NCI-H1417 treated with DMSO at 0.1 percent for 48 hours (cell line): ENCODE measurements at places on chromosomes 7 and 10.

DNA sequence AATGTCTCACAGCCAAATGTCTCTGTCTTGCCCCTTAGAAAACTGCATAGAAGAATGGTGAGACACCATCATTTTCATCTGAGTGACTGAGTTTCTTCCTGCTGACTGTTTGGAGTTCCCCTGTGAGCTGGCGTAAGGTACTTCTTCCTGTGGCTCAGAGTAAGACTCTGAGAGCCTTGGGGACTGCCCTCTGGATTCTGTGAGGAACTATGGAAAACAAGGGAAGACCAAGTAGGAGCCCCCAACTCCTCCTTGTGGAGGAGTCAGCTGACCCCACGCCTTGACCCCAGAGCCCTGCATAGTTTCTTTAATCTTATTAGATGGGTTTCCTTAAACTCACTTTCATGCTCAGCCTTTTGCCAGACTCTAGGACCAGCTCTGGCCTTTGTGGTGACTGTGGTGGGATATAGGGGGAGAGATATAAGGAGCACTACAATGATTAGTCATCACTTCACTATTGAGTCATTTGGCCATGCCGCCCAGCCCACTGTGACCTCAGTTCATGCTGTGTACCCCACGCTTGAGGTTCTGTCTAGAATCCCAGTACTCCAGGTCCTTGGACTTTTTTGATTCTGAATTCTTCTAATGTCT, 51.8 kb upstream of the FAM133B start:
- DNase-seq: no peak

GRCh38 chr7:18345641-18346234, 149.8 kb upstream of the HDAC9 start:
- peak; percentile 40 for DNase-seq

DNA sequence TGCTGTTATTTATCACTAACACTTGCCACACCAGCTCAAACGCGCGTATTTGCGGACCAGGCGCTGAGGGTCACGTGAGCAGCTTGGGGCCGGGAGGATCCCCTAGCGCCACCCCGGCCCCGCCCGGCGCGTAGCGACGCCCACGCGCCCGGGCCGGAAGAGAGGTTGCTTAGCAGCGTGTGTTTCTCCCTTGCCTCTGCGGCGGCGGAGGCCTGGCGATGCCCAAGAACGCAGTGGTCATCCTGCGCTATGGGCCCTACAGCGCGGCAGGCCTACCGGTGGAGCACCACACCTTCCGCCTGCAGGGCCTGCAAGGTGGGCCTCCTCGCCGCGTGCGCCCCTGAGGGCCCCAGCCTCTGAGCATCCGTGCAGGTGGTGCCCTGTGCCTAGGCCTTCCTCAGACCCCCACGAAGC, at the start of gene C10orf53:
TSS of gene C10orf53 (plus strand) at position 172 of the 414 bp plus-strand sequence. CDS start at position 219, 47 bp downstream.
- no peak for DNase-seq

GRCh38 chr7:155798673-155799439, 13.4 kb downstream of the SHH start:
- DNase-seq: no peak

GRCh38 chr10:116741391-116742351, 695 bp downstream of the HSPA12A start:
- DNase-seq: no peak

- DNase-seq: no peak
Measured at GRCh38 chr7:157686285-157686894, 349.6 kb downstream of the DNAJB6 start.

DNA sequence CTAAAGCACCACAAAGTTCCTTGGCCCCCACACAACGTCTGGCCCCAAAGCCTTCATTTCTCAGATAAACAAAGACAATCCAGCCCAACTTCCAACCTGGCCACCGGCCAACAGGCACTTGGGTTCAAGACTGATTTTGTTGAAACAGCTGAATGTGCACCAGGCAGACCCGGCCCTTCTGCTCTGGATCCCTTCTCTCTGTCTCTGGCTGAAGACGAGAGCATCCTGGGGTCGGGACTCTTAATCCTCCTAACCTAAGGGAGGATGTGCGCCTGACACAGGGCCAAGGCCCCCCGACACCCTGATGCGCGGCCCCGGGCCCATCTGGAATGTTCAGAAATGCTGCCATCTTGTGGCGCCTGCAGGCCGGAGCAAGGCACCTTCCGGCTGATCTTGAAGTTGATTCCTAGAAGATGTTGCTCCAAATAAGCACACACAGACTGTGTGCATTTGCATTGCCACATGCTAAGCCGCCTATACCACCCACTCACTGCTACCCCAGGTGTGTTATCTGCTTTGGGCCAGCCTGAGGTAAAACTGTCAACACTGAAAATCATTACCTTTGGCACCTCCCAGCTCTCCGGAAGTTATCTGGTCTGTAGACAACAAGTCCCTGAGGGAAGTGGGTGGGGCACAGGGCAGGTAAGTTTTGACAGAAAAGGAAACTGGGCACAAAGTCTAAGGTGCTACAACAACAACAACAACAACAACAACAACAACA, 98.4 kb upstream of the HABP2 start:
- DNase-seq: no peak

GRCh38 chr10:77320971-77321471, 316.6 kb downstream of the KCNMA1 start:
- DNase-seq: no peak

GRCh38 chr10:69413221-69413865, 3.4 kb downstream of the TACR2 start:
- DNase-seq: no peak

DNA sequence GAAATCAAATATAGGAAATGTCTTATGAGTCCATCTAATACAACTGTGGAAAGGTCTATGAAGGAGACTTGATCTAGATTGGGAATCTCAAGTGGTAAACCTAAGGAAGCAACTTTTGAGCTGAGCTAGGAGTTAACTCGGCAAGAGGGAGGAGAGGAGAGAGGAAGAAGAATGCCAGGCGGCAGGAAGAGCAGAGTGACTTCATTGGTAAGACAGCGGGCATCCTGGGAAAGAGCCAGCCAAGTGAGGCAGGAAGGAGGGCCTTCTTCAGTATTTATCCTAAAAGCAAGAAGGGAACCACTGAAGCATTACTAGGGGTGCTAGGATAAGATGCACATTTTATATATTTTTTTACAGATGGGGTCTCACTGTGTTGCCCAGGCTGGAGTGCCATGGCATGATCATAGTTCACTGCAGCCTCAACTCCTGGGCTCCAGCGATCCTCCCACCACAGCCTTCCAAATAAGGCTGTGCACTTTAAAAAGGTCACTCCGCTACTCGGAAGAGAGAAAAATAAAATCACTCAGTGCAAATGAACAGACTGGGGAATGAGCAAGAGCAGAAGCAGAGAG, 2.0 kb downstream of the BCL7B start:
- no peak for DNase-seq

DNA sequence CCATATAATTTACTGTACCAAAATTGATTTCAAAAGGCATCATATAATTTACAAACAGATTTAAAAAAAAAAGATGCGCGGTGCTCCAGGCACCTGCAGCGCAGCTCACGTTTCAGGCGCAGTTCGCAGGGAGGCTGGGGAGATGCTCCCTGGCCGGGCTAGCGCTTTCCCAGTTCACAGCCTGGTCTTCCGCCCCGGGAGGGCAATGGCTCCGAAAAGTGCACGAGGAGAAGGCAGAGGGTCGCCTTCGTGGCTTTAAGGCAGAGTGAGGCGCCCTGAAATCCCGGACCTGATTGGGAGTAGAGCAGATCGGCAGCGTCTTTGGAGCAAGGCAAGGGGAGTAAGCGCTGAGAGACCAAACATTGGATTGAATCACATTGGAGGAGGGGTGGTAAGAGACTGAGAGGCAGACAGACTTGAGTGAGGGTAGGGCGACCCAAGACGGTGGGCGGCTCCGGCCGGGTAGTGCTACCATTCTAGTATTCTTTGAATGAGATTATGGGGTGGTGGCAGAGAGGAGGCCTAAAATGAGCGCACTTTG, 1.5 kb downstream of the NEUROG3 start:
- no peak for DNase-seq

GRCh38 chr10:125983656-125984055, 87.3 kb downstream of the FANK1 start:
- DNase-seq: no peak
